LNCaP clone FGC (cell line): ENCODE measurements at places on chromosomes 3 and 15.

DNA sequence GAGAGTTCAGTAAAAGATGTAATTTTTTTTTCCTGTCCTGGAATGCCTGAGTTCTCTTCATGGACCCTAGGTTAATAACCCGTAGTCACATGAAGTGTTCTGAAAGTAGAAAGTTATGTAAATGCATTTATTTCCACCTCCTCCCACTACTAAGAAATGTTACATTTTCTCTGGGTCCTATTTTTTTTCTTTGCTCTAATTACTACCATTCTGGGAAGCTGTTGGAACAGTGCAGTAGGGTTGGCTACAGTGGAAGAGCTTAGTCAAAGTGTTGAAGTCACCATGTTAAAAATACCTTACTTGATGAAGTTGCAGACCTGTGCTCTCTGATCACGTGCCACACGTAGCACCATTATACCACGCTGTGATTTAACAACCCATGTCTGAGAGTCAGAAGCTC, 153.8 kb upstream of the TSC22D2 start:
- DNase-seq = no peak

- peak; percentile 21 for DNase-seq
These were observed 204.0 kb upstream of the NANOGP8 start for GRCh38 chr15:35289024-35289617.

DNA sequence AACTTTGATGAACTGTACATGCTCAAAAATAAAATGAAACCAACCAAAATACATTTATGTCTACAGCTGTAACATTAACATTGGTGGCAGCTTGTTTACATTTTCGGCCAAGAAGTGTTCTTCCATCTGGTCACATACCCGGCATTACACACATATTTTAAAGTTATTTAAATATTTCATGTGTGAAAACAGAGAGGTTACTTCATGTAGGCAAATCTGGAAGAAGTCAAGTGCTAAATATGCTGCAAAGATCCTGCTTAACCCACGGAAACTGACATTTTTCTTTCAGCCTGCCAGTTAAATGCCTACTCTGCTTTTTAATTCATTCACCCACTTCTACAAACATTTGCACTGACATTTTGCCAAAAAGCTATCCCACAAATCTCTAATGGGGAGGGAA, 69.7 kb downstream of the MB21D2 start:
- no peak for DNase-seq

GRCh38 chr15:78237146-78237545, 2.8 kb upstream of the ACSBG1 start:
- no peak for DNase-seq

GRCh38 chr15:82129761-82130160, 83.9 kb upstream of the MEX3B start:
- no peak for DNase-seq

GRCh38 chr15:101138086-101138660, 113.7 kb downstream of the CHSY1 start:
- DNase-seq = no peak

GRCh38 chr3:104952146-104952972, 414.4 kb upstream of the ALCAM start:
- peak; percentile 26 for DNase-seq

GRCh38 chr15:72175186-72176044, 22.2 kb downstream of the GRAMD2A start:
- DNase-seq = no peak

GRCh38 chr3:157046520-157046919, 113.4 kb downstream of the CCNL1 start:
- no peak for DNase-seq

DNA sequence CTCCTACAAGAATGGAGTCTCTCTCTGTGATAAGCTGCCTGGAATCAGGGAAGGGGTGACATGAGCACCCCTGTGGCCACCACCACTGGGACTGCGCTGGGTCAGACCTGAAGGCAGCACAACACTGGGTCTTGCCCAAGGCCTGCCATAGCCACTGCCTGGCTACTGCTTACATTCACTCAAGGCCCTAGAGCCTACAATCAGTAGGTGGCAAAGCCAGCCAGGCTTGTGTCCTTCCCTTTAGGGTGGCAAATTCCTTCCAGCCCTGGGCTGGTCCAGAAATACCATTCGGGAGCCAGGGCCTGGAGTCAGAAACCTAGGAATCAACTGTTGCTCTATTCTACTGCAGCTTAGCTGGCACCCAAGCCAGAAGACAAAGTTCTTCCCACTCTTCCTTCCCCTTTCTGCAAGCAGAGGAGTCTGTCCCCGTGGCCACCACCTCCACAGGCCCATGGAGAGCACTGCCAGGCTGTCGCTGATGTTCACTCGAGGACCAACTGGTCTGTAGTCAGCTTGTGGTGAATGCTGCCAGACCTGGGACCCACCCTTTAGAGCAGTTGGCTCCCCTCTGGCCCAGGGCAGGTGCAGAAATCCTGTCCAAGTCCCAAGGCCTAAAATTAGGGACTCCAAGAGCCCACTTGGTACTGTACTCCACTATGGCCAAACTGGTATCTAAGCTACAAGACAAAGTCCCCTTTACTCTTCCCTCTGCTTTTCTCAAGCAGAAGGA, 307.4 kb downstream of the THSD4 start:
- DNase-seq = no peak

- no peak for DNase-seq
These were observed 42.5 kb upstream of the KPNA4 start for GRCh38 chr3:160607826-160608225.

DNA sequence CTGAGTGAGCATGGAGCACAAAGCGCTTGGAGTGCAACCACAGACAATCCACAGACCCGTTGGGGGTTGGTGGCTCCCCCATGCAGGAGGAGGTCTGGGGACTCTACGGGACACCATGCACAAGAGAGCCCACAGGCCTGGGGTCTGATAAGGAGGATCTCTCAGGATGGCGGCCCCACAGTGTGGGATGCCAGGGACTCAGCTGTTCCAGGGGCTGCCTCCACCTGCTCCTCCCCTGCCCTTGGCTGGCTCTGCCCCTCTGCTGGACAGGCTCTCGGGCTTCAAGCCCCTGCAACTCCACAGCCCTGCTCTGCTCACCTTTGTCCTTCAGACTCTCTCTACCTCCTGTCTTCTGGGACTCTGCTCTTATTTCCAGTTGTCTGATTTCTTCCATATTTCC, 184.5 kb upstream of the CHRNA7 start:
- DNase-seq = no peak

- DNase-seq = no peak
These were observed 267.0 kb downstream of the ZIC4 start for GRCh38 chr3:147139341-147139740.

DNA sequence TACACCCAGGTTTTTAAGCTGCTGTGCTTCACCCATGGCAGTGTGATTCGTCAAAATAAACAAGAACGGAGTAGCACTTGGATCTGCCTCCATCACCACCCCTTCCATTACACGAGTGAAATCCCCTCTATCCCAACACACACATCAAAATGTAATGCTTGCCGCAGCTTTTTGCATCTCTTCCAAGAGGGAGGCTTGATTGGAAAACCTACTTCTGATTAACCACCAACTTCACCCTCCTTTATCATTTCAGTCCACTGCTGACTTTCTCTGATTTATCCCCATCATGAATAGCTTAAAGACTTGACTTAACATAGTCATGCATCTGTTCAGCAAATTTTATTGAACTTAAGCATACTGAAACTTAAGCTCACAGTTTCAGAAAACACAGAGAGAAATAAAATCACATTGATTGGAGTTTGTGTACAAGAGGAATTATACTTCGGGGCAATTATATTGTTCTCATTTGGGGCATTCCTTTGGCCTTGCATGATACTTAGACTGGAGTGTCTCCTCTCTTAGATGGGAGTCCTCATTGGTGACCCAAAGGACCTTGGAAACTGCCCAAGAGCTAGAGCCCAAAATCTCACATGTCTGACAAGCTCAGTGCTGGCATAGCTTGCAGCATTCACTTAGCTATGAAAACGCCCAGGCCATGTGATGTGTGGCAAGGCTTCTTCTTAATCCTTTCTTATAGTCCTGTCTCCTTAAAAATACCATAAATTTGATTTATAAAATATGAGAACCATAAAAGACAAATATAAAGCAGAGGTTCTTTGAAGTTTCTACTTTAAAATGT, 124.3 kb upstream of the UMPS start:
- no peak for DNase-seq
